ENCODE measurements at places on chromosomes 1 and 21.

DNA sequence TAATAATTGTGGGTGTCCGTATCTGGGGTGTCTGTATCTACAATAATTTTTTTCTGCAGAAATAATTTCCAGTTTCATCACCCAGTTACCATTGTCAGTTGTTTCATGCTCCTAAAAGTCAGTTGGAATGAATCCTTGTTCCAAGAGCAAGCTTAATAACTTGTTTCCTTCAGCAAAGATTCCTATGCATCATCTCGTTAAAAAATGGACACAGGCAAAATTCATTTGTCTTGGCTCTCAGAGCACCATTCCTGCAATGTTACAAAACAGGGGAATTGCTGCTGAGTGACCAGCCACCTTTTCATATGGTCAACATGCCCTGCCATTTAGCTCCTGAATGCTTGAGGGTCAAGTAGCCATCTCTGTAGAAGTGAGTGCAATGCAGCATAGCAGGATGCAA lies 393.4 kb downstream of the KCNT2 start:
- peak; percentile 11 for DNase-seq

GRCh38 chr1:184911830-184912229 lies 62.5 kb downstream of the NIBAN1 start:
- DNase-seq: no peak

GRCh38 chr1:81470275-81470674 lies 330.5 kb upstream of the ADGRL2 start:
- DNase-seq: no peak

- DNase-seq: no peak
Observed at GRCh38 chr1:109466452-109467300, at the start of gene SYPL2. TSS of gene SYPL2 (plus strand) at chr1:109466546. CDS start at chr1:109466844, 298 bp downstream.

- peak; percentile 95 for DNase-seq
Observed at GRCh38 chr21:35540950-35541638, 492.0 kb upstream of the RUNX1 start.

DNA sequence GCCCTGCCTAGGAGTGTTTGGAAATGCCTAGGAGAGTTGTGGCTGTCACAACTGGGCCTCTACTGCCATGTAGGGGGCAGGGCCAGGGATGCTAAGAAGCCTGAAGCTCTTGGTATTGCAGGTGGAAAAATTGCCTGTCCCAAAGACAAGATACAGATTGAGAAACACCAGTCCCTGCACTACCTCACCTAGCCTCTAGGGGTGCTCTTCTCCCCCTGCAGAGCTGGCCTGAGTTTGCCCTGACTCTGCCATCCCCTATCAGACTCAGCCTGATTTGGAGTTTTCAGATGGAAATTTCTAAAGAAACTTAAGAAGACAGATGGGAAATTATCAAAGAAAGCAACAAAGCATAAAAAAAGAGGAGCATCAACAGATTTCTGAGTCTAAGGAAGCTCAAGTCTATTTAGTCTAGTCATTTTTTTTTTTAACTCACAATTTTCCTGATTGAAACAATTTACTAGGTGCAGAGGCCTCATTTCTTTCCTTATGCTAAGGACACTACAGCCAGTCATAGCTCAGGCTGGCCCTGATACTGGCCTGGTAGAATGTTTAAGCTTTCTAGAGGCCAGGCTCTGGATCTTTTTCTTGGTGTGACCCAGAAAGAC lies 61.4 kb upstream of the LRRN2 start:
- DNase-seq: peak; percentile 43

DNA sequence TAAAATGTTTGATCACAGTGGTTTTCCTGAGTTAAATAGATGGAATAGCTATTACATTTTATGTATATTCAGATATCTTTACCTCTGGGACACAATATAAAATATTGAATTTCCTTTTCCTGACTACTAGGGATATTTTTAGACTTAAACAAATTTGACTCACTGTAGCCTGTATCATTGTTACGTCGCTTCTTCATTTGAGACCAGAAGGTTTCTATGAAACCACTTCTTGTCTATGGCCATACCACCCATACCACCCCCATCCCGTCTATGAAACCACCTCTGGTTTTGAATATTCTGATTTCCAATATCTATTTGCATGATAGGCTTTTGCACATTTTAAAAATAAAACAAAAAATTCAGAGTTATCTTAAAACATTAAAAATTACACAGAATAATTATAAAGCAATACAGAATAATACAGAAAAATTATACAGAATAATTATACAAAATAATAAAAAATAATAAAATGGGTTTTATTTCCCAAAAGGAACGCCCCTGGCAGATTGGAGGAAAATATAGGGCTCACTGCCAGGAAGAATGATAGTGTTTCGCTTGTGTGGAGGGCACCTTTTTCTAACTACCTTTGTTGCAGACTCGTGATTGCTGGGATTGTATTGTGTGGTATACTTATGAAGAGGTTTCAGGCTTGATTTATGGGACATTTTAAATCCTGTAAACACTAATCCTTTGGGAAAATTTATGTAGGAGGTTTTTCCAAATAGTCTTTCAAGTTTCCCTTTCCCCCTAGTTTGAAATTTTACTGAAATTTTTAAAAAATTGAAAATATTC lies 4.7 kb downstream of the SPEN start:
- no peak for DNase-seq

DNA sequence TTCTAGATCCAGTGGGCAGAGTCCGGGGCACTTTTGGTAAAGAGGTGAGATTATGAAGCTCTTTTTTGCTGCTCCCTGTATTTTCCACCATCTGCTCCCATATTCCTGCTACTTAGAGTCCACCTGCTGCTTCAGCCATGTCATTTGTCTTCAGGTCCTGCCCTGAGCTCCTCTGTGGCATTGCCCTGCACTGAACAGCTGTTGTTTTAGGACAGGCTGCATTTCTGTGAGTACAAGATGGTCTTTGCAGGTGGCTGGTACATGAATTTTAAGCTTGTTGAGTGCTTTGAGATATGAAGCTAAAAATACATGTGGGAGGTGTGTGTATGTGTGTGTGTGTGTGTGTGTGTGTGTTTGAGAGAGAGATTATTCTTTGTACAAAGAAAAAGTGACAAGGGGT lies 21.9 kb downstream of the MT1HL1 start:
- no peak for DNase-seq

DNA sequence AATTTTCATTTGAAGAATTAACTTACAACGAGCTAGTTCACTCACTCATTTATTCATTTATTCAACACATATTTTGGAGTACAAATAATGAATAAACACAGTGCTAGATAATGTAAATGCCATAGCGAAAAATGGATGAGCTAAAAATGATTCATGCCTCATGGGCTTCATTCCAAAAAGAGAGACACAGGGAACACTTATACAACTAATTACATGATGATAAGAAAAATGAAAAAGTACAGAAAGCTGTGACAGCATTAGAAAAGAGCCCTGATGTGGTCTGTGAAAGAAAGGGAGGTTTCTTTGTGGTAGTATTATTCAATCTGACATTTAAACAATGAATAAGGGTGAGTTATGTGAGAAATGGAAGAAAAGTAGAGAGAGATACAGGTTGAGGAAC lies 726.4 kb downstream of the AMY1C start:
- DNase-seq: no peak

DNA sequence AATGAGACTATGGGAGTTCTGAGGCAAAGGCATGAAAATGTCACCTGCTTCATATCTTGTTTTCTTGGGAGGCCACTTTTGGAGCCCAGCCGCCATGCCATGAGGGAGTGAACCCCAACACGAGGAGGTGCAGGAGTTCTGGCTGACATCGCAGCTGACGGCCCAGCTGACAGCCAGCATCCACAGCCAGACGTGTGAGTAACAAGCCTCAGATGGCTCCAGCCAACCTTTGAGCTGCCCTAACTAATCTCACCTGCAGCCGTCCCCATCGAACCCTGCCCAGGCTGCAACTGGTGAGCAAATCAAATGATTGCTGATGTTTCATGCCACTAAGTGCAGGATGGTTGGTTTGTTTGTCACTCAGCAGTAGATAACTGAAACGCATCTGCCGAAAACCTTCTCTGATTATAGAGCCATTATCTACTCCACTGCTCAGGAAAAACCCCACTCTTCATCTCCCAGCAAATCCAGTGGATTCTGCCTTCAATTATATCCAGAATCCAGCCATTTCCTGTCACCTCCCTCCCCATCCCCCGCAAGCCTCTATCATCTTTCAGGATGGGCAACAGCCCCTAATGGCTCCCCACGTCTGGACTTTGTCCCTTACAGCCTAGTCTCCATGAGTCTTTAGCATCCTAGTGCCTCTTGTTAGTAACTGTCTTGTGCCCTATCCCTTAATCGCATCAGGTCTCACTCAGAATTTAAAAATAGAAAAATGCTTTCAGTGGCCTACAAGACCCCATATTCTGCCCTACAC lies 18.5 kb upstream of the RAB4A start:
- no peak for DNase-seq

DNA sequence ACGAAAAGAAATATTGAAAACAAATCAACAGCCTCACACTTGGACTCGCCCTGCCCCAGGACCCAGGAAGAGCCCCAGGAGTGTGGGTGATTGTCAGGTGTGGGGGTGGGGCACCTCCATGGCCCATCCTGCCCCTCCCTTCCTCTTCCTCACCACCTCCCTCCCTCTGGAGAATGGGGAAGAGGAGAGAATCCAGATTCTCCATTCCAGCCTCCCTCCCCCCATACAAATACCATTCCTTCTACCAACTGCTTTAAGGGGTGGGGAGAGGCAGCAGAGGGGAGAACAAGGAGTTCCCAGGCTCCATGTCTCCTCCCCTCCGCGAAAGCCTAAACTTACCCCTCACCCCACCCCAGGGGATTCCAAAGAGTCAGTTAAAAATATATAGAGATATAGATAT lies 36.7 kb downstream of the MEF2D start:
- DNase-seq: no peak

- DNase-seq: peak; percentile 73
Observed at GRCh38 chr1:97332716-97333115, 588.1 kb downstream of the DPYD start.

DNA sequence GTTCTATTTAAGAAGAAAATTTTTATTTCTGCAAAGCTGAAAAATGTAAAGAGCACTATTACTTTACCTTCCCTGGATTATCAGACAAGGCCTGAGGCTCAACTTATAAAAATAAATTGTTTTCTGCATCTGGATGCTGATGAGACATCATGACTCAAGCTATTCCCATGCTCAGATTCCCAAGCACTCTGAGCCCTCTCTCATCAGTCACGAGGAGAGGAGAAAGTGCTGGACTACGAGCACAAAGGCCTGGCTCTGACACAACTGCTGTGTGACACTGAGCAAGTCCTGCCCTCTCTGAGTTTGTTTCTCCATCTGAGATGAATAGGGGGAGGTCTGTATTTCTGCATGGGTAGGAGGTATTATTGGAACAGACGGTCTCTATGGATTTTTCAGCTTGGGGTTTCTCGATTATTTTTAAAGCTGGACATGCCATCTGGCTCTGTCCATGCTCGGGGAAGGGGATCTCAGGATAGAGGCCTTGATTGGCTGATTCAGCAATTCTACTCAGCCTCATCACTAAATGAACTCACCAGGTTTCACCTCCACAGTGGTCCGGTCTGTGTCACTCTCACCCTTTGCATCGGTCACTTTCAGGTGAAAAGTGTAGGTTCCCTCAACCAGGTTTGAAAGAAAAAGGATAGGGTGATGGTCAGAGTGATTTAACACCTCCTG lies 107.7 kb downstream of the KIAA0319L start:
- DNase-seq: peak; percentile 95

DNA sequence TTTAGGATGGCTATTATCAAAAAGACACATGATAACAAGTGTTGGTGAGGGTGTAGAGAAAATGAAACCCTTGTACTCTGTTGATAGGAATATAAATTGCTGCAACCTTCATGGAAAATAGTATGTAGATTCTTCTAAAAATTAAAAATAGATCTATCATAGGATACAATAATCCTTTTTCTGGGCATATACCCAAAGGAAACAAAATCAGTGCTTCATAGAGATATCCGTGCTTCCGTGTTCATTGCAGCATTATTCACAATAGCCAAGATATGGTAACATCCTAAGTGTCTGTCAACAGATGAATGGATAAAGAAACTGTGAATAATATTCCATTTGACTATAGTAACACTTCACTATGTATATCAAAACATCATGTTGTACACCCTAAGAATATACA lies 106.7 kb downstream of the MIS18A start:
- no peak for DNase-seq

DNA sequence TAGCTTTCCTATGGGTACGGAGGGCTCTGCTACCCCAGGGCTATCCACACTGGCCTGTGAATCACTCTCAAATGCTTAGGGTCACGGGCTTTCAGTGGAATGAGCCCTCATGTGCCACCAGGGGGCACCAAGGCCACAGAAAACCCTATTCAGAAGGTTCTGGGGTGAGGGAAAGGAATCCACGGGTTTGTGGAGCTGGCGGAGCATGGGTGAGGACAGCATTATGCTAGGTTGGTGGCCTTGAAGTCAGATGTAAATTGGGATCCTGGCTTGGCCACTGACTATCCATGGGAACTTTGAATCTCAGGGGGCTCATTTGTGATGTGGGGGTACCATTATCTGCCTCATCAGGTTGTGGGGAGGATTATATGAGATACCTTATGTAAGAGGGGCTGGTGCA lies 5.1 kb upstream of the LAMTOR5 start:
- peak; percentile 69 for DNase-seq

- peak; percentile 59 for DNase-seq
Observed at GRCh38 chr1:235843461-235843961, 23.2 kb downstream of the LYST start.

DNA sequence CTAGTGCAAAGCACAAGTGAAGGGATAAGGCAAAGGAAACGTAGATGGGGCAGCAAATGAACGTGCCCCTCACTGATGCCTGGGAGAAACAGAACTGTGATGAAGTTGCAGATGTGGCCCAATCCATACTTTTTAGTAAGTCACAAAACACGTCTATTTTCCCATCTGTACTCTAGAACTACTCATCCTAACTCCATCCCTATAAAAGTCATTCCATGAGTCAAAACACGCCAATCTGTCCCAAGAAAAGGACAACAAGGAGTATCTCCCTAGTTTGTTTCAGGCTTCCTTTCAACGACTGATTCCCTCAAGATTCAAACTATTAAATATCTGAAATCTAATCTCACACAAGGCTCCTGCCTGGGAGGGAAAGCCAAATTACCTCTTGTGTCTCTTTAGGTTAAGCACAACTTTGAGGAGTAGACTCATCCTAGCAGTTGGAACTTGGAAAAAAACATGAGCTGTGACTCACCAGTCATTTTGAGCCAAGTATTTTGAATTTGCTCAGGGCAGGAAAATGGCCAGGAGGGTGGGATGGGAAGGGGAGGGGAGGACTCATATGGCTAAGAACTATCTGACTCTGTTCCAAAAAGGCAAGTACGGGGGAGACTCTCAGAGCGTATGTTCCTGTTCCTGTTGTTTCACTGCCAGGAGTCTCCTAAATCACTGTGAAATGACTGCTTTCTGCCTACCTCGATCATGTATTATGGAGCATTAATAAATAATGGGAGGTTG lies 214.5 kb upstream of the CAMK1G start:
- DNase-seq: peak; percentile 86

- DNase-seq: peak; percentile 98
Observed at GRCh38 chr1:39398278-39399021, 93.0 kb upstream of the BMP8A start.

GRCh38 chr1:24917327-24918074 lies 12.6 kb downstream of the RUNX3 start:
- no peak for DNase-seq
